ENCODE measurements at places on chromosomes 11 and 22.

DNA sequence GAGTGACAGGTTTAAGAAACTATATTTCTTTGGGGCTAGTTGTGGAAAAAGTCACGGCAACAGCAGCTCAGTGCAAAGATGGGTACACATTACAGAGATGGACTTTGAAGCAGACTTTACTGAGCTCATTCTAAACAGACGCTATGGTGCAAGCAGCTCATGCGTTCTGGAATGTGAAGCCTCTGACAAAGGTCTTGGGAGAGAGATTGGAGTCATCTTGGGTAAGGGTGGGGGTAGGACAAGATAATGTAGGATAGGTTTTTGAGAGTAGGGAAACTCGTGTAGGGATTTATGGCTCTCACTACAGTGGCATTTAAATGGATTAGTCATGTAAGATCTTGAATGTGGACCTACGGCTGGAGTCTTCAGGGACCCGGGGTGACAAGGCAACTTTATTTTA, 36.2 kb upstream of the CLMP start:
- DNase-seq, result peak; percentile 75

- DNase-seq, result no peak
Measured at GRCh38 chr22:41488076-41488475, 19.2 kb downstream of the ACO2 start.

DNA sequence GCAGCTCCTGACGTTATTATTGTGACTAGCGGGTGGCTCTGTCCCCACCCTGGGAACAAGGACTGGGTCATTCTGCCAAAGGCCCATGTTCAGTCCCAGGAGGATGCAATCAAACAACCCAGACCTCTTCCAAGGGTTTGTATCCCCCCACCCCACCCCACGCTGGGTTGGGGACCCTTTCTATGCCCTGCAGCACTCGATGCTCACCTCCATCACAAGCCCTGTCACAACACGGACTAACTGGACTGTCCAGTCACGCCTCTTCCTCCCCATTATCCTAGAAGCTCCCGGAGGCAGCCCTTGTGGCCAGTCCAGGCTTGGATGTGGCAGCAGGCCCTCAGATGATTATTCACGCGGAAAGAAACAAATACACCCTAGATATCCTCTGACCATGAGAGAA, 3.7 kb downstream of the SHANK2 start:
- no peak for DNase-seq

DNA sequence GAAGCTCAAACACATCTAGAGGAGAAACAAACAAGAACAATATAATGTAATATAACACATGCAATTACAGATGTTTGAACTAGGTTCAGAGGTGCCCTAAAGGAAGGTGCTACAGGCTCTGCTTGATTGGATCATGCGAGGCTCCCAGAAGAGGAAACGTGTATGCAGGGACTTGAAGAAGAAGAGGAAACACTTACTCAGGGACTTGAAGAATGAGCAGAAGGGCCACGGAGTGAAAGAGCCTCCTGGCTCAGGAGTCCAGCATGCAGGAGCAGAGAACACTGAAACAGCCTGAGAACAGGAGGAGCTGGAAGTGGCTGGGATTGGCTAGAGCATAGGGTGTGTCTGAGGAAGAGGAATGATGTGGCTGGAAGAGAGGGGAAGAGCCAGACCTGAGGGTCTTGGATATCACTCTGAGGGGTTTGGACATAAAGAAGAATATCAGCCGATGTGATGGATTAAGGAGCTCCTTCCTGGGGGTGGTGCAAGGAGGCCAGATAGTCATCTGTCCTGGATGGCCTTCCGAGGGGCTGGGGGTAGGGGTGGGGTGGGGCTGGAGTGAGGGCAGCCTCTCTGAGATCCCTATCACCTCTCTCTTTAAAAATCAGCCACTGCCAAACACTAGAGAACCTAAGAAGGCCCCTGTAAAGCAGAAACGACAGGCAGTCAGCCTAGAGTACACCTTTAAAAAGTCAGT, 16.8 kb downstream of the FZD4 start:
- no peak for DNase-seq

DNA sequence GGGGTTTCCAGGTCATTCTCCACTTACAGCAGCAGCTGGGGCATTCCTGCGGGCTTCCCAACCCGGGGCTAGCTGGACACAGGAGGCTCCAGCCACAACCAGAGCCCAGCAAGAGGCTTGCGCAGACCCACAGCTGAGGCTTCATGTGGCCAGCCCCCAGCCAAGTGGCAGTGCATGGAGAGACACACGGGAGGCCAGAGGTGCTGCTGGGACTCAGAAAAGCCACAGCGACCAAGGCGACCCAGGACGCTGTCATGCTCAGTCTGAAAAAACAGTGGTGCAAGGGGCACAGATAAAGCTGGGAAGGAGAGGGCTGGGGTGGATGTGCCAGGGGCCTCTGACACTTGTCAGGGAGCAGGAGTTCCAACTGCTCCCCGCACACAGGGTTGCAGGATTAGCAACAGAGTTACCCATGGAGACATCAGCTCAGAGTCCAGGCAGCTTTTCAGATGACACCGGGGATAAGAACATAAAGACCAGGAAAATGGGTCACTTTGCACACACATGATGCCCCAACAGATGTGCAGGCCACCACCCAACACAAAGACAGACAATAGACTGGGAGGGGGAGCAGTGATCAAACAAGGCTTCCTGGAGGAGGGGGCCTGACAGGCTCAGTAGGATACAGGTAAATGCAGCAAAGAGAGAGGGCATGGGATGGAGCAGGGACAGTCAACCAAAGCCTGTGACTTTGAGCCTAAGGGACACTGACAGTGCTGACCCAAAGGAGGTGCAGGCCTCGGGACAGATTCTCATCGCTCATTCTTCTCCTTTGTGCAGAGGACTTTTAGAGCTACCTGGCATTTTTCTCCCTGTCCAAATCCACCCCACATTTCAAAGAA, 6.9 kb upstream of the NEAT1 start:
- DNase-seq, result no peak

DNA sequence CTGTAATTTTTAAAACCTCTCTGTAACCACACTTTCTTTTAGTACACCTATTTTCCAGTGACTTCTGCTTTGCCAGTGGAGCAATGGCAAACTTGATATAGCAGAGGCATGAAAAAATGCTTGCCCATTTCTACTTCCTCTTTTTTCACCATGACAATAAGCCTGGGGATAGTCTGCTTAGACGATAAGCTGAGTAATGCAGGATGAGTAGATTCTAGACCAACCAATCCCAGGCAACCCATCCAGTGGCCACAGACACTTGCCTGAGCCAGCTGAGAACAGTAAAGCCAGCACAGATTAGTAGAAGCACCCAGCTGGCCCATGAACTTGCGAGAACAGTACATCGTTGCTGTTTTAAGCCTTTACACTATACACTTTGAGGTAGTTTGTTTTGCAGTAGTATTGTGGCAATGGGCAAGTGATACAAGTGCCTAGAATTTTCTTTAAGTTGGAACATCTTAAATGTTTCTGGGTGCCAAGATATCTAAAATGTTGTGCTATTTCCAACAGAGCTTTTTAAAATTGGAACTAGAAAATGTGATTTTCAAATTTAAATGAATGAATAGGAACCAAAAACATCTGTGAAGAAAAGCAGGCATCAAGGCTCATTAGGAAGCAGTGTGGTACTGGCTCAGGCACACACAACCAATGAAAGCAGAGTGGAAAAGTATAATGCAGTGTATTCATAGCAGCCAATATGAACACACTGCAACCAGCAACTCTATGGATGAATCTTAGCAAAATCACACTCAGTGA, 37.7 kb downstream of the DDI1 start:
- DNase-seq, result no peak

- DNase-seq, result no peak
Measured at GRCh38 chr22:46942799-46943785, 180.6 kb downstream of the TBC1D22A start.

GRCh38 chr11:117374316-117375055, 46.8 kb downstream of the CEP164 start:
- DNase-seq, result no peak

DNA sequence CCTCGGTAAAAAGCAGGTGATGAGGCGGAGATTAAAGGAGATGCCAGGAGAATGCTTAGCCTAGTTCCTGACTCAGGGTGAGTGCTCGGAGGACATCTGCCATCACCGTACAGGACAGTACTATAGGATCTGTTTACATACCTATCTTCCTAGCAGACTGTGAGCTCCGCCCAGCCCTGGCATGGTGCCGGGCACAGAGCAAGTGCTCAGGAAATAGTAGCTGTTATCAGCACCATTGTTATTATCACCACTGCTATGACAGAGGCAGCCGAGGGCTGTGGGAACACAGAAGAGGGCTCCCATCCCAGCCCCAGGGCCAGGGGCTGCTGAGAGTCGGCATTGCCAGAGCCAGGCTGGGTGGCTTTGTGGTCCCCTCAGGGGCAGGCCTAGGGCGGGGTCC, 642 bp upstream of the SEPTIN3 start:
- no peak for DNase-seq

DNA sequence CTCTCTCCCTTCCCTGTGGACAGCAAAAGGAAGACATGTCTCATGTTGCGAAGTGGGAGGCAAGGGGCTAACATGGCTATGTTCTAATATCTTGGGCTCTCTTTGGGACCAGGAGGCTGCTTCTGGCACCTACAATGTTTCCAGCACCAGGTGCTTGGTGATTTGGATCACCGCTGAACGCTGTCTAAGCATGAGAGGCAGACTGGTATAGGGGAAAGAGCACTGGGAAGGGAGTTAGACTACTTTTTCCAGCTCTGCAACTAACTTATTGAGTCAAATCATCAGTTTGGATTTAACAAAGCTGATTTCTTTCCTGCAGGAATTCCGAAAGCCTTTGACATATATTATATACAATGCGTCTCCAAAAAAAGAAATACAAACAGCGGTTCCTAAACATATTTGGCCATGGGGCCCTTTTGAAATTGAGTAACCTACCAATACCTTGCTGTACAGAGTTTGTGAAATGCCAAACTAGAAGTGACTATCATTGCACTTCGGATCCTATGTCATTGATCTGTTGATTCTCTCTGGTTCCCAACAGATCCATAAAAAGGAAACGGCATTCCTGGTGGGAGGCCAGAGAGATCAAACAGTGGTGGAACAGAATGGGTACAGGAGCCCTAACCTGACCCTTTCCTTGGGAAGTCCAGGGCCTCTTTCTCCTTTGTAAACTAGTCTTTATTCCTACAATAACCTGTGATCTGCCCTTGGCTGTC, 37.8 kb downstream of the FBXO7 start:
- no peak for DNase-seq

DNA sequence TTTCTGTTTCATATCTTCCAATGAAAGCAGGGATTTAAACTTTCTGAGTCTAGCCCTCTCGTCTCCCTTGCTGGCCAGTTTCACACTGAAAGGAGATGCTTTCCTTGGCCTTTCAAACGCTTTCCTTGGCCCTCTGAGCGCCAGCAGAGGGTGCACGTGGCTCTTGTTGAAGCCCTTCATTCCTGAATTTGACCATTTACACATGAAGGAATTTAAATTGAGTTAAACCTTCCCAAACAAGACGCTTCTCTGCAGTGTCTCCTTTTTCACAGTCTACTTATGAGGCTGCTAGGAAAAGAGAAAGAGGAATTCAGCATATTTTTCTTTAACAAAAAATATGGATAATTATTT, 21.6 kb downstream of the NNMT start:
- no peak for DNase-seq

DNA sequence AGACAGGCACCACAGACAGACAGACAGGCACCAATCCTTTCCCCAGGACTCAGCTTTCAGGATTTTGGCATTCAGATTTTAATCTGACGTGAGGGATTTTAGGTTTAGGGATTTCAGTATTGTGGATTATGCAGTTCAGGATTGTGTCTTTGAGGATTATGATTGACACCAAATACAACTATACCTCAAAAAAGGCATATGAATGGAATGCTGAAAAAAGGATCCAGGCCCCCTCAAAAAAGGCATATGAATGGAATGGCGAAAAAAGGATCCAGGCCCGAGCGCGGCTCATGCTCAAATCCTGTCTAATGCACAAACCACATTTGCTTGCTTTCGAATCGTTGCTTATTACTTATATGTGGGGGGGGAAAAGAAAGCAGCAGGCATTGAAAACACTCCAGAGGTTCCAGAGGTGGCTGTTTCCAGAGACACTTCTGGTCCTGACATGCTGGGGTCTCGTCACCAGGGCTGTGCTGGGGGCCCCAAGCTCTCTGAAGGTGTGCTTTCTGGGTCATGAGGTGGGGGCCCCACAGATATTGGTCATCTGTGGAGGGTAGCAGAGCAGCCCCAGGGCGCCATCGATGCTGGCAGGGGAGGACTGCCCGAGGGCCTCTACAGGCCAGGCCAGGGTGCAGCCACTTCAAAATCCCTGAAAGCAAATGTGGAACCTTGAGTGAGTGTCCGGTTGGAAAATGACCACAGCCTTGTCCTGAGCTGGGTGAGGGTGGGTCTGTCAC, 16.8 kb upstream of the OSBPL5 start:
- DNase-seq, result no peak

- DNase-seq, result no peak
Measured at GRCh38 chr11:62241095-62241494, 944 bp upstream of the SCGB1D2 start.

GRCh38 chr22:42879371-42880021, 22.4 kb upstream of the ARFGAP3 start:
- no peak for DNase-seq

GRCh38 chr11:28139841-28140415, 31.7 kb downstream of the METTL15 start:
- DNase-seq, result no peak

DNA sequence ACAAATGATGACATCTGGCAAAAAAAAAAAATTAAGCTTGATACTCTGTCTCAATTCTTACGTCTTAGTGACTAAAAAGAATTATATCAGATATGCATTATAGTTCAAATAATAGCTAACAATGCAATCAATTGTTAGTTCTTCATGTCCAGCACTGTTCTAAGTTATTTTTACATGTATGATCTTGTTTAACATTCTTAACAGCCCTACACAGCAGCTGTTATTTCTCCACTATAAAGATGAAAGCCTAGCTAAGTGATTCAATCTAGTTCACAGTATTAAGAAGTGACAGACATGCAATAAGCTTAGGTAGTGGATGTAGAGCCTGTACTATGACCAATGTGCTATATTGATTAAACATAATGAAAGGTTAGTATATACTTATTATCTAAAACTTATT, 4.1 kb downstream of the ZNF214 start:
- DNase-seq, result no peak

GRCh38 chr11:92349486-92350156, 125.0 kb downstream of the FAT3 start:
- no peak for DNase-seq
